Brain microvascular endothelial cell (primary cell): ENCODE measurements at places on chromosomes 7 and 10.

GRCh38 chr10:111077785-111078504, 1.1 kb downstream of the ADRA2A start:
- DNase-seq, result no peak

GRCh38 chr7:37112876-37113275, 335.8 kb downstream of the ELMO1 start:
- DNase-seq, result no peak

GRCh38 chr7:77910124-77910523, 111.6 kb downstream of the PHTF2 start:
- DNase-seq, result no peak

- DNase-seq, result peak; percentile 74
Observed at GRCh38 chr7:116588225-116588624, 63.4 kb downstream of the CAV1 start.

DNA sequence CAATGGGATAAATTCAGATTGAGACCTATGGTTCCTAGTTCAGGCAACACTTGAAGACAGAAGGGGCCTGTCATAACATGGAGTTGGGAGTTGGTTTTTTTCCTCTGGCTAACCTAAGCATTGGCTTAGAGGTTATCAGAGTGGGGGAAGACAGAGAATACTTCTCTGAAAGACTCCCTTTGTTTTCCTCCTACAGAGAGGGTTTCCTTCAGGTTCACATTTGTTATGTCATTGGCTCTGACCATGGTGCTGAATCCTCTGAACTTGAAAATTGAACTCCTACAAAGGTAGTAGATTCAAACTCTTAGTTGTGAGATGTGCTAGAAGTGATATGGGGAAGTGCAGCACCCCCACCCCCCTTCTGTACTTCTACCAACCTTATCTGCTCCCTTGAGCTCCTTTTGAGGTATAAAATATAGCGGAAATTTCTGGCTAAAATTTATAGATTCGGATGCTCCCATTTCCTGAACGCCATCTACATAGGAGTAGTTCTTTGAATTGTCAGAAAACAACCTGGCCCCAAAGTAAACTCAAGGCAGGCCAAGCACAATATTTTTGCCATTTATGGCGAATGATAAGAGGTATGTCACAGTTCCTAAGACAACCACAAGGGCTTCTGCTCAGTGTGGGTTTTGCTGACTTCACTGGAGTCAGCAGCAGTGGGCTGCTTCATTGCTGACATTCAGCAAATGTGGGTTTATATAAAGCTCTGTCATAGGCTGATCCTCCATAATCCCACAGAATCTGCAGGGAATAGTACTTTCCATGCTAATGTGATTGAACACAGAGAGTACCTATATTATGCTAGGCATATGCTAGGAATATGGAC, 131.6 kb upstream of the KLF14 start:
- no peak for DNase-seq

- no peak for DNase-seq
Observed at GRCh38 chr10:63744060-63744941, 223.1 kb downstream of the REEP3 start.

DNA sequence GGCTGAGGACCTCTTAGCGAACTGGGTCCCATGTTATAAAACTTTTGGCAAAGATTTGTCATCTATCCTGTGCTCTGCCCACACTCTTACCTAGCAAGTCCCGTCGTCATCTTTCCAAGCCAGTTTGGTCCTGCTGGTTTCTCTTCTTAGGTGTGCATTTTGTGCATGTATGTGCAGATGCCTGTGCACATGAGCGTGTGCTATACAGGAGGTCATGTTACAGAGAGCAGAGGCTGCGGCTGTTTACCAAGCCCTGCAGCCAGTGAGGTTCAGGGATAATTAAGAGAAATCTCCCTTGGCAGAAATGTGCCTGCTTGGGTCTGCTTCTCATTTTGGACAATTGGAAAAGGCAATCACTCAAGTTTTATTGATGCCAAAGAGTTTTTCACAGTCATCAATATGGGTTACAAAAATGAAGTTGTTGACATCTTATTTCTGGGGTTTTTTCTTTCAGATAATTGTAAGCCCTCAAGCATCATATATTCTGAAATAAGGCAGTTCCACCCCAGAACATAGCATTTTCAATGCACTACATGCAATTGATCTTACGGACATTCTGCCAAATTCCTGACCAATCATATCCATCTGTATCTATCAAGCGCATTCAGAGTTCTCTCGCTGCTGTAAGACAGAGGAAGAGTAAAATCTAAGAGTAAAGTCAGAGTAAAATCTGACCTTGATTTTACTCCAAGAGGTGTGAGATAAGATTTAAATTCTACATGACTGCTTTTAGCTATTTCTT, 361.4 kb upstream of the ZNF32 start:
- no peak for DNase-seq

- DNase-seq, result no peak
Observed at GRCh38 chr10:127151981-127152699, 44.3 kb downstream of the INSYN2A start.

- DNase-seq, result no peak
Observed at GRCh38 chr10:69958556-69958902, 94.1 kb upstream of the MACROH2A2 start.

DNA sequence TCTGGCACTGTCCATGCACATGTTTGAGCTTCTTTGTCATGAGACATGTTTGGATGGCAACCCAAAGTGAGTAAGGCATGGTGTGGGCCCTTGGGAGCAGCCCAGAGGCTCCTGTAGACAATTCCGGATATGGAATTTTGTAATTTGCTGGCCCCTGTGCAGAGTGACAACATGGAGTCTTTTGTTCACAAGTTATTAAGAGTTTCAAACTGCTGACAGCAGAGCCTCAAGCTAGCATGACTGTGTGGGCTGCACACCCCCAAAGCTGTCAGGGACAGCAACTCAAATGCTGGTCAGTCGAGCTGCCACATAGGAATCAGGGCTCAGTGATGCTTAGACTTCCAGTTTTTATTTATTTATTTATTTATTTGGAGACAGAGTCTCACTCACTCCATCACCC, 7.0 kb upstream of the MYL7 start:
- DNase-seq, result no peak

DNA sequence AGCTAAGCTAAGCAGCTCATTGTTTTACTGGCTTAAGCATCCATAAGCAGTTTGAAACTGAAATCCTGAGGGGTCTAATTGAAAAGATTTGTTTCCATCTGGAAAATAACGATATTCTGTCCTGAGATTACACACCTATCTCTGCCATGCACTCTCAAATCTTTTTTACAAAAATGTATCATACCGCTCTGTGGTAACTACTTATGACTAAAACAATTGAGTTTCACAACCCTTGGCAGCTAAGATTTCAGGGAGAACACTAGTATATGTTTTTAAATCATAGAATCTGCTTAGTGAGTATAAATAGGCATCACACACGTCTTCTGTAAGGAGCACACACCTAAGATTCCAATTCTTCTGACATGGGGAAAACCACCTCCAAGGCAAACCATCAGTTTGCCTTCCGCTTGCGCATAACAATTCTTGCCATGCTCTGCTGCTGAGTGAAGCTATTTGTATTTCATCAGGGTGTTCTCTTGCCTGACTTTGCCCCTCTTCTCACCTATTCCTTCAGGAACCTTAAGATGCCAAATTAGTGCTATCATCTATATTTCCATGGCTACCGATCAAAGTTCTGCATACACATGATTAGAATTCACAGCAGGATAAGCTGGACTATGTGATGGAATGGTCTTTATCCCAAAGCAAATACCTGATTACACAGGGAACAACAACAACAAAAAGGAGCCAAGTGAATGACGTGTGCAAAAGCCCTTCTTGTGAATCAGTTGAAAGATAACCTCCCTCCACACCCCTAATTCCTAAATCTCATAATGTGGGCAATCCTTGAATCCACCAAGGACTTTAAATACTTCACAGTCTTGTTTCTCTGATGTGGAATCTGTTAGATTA, 40.9 kb downstream of the PRPF18 start:
- DNase-seq, result no peak

- DNase-seq, result no peak
Observed at GRCh38 chr7:53428045-53428444, 392.6 kb downstream of the POM121L12 start.

DNA sequence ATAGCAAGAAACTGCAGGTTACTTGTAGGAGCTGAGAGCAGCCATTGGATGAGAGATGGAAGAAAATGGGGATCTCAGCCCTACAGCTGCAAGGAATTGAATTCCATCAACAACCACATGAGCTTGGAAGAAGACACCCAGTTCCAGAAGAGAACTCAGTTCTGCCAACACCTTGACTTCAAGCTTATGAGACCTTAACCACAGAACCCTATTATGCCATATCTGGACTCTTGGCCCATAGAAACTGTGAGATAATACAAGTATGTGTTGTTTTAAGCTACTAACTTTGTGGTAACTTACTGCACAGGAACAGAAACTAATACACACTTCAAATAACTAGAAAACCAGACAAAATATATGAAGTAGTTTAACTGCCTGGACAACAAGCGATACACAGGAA, 212.4 kb upstream of the CACNA2D1 start:
- DNase-seq, result no peak

DNA sequence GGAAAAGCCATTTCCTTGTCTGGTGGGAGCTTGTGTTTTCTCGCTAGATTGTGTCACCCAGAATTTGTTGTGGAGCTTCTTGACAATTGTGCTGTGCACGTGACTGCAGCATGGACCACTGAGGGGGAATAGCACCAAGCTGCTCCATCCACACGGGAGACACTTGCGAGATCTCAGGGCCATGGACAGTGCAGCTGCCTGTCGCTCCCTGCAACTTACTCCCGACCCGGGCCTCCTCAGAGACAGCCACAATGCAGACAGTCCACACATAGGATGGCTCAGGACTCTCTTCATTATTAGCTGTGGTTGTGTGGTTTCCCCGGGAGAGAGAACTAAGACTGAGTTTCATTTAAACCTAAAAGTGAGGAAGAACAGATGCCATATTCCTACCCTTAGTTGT, 673.2 kb upstream of the GALNT17 start:
- DNase-seq, result no peak

DNA sequence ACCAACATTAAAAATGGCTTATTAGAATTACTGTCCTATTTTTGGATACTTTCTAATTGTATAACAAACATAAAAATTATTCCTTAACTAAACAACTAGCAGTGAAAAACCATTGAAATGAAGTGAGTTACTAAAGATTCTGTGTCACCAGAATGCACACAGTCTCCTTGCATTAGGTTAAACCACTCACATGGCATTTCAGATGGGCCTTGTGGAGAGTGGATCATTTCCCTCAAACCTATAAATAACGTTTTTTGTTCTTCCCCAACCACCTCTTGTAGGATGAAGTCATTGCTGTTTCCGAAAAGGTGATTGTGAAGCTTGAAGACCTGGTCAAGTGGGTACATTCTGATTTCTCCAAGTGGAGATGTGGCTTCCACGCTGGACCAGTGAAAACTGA, 38.4 kb downstream of the ARID5B start:
- DNase-seq, result peak; percentile 8

GRCh38 chr10:111211706-111212105, 134.9 kb downstream of the ADRA2A start:
- DNase-seq, result peak; percentile 42

- no peak for DNase-seq
Observed at GRCh38 chr10:119852277-119852676, 20.4 kb downstream of the MCMBP start.

GRCh38 chr7:27300421-27300820, 57.8 kb downstream of the EVX1 start:
- no peak for DNase-seq

DNA sequence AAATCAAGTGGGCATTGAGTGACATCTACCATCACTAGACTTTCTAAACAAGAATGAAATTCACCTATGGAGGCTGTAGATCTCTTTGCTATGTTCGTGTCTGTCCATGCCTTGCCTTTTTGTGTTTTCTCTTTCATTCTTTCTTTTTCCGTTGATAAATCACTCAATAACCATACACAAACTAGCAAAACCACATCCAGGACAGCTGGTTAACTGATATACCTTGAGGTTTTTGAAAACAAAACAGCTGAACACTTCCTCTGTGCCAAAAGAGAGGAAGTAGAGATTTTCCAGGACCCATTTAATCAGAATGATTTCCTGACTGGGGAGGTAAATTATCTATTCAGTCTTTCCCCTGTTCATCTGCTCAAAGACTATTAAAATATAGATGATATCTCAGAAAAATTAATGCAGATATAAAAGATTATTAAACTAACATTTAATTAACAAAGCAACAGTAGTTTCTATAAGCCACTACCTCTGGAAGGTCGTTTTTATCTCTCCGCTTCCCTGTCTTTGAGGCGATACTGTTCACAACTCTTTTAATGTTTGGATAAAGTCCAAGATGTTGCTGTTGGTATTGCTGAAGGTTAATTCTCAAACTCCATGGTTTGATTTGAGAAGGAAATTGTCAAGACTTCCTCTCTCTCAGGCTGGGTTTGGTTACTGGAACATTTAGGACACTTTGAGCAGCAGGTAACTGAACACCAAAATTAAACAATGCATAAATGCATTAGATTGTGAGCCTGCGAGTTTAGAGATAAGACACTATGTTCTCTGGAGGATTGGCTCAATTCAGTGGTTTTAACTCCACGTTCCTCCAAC, 24.4 kb upstream of the C10orf67 start:
- DNase-seq, result no peak

DNA sequence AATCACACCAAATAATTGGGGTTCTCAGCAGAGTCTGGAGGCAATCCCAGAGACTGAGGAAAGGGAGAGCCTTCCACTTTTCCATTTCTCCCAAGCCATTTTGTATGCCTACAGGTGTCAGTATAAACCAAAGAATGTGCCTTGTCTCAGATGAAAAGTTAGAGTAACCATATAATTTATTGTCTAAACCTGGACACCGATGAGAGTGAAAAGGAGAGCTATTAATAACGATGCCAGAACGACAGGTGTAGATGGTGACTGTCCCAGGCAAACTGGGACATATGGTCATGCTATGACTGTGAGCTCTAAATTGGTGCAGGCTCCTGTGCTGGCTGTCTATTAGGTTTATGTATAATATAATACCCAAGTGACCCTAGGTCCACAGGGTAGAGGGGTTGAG, 219.6 kb downstream of the ARHGAP12 start:
- DNase-seq, result no peak

DNA sequence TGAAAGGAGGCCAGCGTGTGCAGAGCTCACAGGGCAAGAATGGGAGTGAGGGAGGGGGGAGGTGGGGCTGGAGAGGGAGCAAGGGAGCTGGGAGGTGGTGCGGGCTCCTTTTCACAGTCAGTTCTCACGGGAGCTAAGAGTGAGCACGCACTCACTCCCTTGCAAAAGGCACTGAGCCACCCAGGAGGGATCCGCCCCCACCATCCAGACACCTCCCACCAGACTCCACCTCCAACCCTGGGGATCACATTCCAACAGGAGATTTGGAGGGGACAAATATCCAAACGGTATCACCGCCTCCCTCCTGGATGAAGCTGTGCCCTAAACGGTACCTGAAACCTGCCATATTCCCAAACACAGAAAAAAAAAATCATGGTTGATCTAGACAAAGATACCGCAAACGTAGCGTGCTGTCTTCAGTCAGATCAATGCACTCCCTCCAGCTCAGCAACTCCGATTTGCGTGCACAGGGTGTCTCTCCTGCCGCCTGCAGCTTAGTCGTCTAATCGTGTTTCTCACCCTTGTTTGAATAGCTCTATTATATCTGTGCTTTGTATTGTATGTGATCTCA, 20.3 kb upstream of the PRKAG2 start:
- DNase-seq, result no peak

GRCh38 chr7:101248276-101248675, 3.4 kb upstream of the FIS1 start:
- no peak for DNase-seq

GRCh38 chr7:81641873-81642272, 128.0 kb downstream of the HGF start:
- no peak for DNase-seq
